ENCODE measurements at places on chromosomes 1 and 21.
A peak's percentile ranks its signal among the peaks of the same experiment; 100 is the strongest.

GRCh38 chr1:20076710-20077461 lies 6.9 kb downstream of the PLA2G5 start:
- no peak for DNase-seq

DNA sequence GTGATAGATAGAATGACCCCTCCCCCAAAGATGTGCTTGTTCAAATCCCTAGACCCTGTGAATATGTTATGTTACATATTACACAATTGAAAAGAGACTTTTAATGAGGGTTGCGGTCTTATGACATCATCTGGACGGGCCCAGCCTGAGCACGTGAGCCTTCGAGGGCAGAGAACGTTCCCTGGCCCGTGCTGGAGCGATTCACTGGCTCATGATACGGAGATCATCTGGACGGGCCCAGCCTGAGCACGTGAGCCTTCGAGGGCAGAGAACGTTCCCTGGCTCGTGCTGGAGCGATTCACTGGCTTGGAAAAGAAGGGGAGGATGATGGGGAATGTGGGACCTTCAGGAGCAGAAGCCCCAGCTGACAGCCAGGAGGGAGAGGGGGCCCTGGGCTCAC lies 34.4 kb upstream of the COL18A1 start:
- no peak for DNase-seq

- DNase-seq = no peak
Observed at GRCh38 chr1:224201383-224201782, 18.3 kb downstream of the DEGS1 start.

DNA sequence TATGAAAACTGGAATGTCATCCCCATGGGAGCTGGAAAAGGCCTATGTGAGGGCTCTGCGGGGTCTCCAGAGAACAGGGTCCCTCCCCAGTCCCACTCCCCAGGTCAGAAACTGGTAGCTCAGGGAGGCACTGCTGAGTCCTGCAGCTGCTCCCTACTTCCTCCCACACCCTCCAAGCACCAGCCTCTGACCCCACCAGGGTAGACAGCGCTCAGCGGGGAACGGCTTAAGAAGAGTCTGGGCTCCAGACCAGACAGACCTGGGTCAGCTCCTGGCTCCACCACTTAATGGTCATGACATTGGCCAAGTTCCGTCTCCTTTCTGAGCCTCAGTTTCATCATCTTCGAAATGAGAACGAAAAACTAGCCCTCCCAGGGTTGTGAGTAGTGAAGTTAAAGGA lies 7.2 kb downstream of the LRP8 start:
- DNase-seq = no peak

GRCh38 chr1:71647513-71648300 lies 566.9 kb upstream of the ZRANB2 start:
- no peak for DNase-seq

GRCh38 chr1:65958561-65959350 lies 166.1 kb downstream of the PDE4B start:
- peak; percentile 8 for DNase-seq

DNA sequence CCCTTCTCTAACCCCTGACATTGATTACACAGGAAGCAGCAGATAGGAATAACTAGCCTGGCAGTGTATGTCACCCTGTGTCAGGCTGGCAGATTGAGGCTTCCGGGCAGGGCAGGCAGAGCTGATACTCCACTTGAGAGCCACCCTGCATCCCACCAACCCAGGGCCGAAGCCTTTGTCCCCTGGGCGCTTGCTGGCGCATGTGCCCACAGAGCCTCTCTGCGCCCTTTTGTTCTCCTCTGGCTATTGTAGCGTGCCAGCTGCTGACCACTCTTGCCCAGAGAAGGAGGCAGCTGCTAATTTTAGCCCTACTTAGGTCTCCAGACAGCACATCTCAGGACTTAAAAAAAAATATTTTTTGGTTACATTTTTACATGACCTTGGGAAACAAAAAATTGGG lies 304.9 kb downstream of the HHAT start:
- no peak for DNase-seq

DNA sequence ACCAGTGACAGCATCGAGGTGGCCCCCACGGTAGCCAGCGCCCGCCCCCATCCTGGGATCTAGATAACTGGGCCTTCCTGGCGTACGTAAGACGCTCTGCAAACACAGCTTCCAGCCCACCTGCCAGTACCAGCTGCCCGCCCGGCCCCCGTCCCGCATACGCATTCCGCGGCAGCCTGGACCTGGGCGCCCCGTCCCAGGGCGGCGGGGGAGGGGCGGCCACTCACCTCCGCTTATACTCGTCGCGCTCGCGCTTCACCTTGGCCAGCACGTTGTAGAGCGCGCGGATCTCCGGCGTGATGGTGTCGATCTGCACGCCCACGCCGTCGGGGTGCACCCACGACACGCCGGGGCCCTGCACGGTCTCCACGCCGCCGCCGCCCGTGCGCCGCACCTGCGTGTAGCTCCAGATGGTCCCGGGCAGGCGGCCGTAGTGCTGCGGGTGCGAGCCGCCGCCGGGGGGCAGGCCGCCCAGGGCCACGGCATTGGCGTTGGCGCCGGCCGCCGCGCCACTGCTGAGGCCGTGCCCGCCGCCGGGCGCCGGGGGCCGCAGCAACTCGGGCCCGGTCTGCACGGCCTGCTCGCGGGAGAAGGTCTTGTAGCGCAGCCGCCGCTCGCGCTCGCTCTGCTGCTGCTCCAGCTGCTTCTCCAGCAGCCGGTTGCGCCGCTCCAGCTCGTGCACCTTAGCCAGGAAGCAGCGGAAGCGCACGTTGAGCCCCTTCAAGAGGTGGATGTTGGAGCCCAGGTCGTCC lies 859 bp downstream of the IFFO2 start:
- DNase-seq = no peak

DNA sequence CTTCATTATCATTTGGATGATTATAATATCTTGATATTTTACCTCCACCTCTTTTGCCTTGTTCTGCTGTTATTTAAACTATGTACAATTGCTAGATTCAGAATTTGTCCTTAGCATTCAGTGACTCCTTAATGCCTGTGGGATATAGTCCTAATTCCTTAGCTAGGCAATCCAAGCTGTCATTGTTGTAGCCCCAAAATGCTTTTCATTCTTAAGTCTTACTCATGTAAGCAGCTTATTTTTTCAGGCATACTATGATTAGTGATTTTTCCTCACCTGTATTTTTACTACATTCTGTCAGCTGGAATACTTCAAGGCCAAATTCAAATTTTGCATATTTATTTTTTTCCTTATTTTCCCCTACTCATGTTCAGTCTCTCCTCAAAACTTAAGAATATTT lies 13.4 kb downstream of the PKN2 start:
- no peak for DNase-seq

GRCh38 chr1:24182061-24182460 lies 5.0 kb downstream of the IFNLR1 start:
- DNase-seq = no peak

DNA sequence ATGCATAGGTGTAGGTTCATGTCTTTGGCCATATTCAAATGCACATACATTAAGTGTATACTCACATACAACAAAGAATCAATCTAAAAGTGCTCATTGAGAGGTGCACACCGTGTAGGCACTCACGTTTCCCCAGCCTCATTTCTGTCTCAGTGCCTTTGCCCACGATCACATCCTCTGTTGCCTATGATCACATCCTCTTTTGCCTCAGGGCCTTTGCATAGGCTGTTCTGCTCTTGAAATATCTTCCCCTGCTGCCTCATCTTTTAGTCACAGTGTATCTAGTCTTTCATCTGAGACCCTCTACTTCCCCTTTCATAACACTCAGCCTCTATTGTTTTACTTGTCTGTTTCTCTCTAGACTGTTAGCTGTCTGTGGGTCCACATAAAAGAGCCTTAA lies 69.3 kb downstream of the FOXD2 start:
- DNase-seq = no peak

DNA sequence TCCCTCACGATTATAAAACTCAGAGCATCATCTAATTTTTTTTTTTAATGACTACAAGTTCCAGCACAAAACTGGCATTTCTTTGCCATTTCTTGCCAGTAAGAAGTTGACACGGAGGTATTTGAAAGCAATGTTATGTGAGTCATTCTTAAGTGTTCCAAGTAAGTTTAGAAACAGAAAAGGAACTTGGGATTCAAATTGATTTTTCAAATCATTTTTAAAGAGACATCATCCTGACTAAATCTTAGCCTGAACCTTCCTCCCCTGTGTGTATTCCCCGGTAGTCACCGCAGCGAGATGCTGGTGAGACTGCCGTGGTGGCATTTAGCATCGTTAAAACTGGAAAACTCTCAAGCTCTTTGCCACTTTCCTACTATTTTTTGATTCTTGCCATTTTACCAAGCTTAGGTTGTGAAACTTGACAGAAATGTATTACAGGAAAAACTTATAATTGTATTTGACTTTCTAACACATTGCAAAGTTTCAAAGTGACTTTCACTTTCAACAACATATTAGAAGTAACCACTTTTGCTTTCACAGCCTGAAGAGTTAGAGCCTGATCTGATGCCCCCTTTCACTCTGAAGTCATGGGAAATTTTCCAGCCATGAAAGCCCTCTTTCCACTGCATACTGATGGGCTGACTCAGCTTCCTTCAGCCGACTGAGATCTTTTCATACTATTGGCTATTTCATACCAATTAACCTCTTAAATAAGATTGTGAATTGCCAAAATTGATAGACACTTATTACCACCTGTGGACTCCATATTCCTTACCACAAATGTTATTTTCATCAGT lies 61.4 kb downstream of the OLFML2B start:
- DNase-seq = peak; percentile 24

GRCh38 chr1:886760-887159 lies 37.0 kb upstream of the SAMD11 start:
- no peak for DNase-seq

DNA sequence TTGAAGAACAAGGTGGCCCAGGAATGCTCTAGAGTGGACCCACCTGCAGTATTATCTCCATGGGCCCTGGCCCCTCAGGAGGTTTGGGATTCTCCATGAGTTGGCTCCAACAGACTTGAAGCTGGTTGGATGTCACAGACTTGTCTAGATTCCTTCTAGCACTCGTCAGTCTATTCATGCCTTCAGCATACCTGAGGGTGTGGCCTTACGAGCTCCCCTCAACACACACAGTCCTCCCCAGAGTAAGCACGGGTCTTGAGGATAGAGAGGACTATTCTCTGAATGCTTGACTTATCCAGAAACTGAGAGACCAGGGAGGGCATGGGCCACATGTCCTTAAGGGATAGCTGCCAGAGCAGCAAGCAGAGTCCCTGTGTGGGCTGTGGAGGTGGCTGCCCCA lies 45.9 kb upstream of the COL6A1 start:
- DNase-seq = no peak

- DNase-seq = no peak
Observed at GRCh38 chr1:115977499-115978258, 1.4 kb downstream of the SLC22A15 start.

GRCh38 chr1:87121711-87122163 lies 206.9 kb upstream of the LMO4 start:
- DNase-seq = no peak

GRCh38 chr1:226100436-226101391 lies 38.2 kb downstream of the H3-3A start:
- no peak for DNase-seq

DNA sequence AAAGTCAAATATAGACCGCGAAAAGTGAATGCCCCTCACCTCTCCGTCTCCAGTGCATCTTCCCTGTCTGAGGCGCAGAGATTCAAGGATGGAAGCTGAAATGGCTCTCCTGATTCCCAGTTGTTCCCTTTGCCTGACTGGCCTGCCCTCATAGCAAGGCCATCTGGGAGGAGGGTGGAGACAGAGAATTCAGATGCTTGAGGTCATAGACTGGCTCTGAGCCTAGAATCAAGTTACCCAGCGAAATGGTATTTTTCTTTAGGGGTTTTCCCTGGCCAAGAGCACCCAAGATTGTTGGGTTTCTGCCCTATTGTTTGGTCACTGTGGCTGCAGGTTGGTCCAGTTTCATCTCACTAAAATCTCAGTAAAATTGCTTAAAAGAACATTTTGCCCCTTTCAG lies 7.2 kb downstream of the METTL13 start:
- no peak for DNase-seq

DNA sequence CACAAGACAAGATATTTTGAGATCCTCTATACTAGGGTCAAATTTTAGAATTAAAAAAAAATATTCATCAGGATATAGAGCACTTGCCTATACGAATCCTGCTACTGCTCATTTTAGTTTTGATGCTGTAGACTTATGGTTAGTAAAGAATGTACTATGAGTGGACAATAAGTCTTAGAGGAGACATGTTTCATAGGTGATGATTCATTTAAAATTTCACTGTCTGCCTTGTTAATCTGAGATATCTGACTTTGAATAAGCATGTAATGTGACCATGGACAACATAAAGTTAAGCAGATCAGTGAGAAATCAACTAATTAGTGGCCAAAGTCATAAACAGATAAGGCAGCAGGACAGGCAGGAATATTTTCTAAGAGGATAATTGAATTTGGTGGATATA lies 106.8 kb upstream of the HP1BP3 start:
- DNase-seq = no peak

DNA sequence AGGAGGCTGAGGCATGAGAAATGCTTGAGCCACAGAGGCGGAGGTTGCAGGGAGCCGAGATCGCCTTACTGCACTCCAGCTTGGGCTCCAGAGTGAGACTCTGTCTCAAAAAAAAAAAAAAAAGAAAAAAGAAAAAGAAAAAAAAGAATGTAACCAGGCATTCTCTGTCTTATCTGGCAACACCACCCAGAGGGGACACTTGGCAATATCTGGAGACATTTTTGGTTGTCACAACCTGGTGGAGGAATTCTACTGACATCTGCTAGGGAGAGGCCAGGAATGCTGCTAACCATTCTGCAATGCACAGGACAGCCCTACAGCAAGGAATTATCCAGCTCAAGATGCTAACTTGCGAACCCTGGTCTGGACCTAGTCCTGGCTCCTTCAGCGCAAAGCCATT lies 2.3 kb upstream of the CNR2 start:
- no peak for DNase-seq

GRCh38 chr1:107138767-107139445 lies 1.9 kb upstream of the NTNG1 start:
- no peak for DNase-seq

- DNase-seq = no peak
Observed at GRCh38 chr21:38661197-38661871, 144.4 kb upstream of the ETS2 start.

- DNase-seq = no peak
Observed at GRCh38 chr1:155077346-155077745, 1.3 kb upstream of the EFNA3 start.

DNA sequence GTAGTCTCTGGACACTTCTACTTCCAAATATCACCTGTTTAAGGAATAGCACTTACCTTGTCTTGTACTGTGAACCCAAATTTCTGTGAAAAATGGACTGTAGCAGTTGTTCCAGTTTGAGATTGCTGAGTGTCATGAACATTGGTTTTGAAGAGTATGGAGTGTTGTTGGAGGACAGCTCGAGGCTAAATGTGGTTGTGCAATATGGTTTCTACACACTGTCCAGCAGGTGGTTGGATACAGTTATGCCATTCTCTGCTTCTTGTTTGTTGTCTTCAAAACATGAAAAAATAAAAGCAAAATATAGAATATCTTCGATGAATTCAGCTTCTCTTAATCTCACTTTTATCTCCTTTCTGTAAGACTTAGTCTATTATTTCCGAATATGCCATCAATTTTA lies 67.1 kb downstream of the DDR2 start:
- no peak for DNase-seq

- no peak for DNase-seq
Observed at GRCh38 chr1:44775930-44776729, 790 bp downstream of the RPS8 start.
